Stimulated activated CD8-positive, alpha-beta memory T cell treated with anti-CD3 and anti-CD28 coated beads, Interleukin-4, amount 100 ng/mL, for 48 hours (primary cell): ENCODE measurements at places on chromosomes 12 and 14.

GRCh38 chr14:103196716-103197115 lies 73.5 kb downstream of the TNFAIP2 start:
- DNase-seq: no peak

- DNase-seq: no peak
These were observed 34.9 kb upstream of the COL2A1 start for GRCh38 chr12:48039151-48039550.

DNA sequence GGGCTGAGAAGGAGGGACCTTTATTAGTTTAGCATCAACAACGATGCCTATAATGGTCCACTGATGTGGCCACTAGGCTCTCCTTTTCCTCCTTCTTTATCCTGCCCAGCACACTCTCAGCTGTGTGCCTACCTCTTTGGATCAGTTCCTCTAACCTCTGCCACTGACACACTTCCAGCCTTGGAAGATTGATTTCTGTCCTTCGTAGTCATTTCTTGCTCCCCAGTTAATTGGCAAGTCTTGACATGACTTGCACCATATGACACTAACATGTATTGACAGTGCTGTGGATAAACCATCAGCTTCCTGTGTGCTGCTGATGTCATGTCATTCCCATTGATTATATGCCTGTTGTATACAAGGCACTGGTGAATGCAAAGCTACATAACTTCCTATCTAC lies 90.2 kb upstream of the PLEKHG7 start:
- DNase-seq: no peak

- DNase-seq: no peak
These were observed 33.5 kb upstream of the EVL start for GRCh38 chr14:100031506-100032281.

- no peak for DNase-seq
These were observed 118.0 kb downstream of the KTN1 start for GRCh38 chr14:55698051-55698450.

GRCh38 chr12:69991690-69992288 lies 166.8 kb downstream of the MYRFL start:
- DNase-seq: no peak

GRCh38 chr12:79555028-79555925 lies 135.5 kb downstream of the PAWR start:
- DNase-seq: no peak

DNA sequence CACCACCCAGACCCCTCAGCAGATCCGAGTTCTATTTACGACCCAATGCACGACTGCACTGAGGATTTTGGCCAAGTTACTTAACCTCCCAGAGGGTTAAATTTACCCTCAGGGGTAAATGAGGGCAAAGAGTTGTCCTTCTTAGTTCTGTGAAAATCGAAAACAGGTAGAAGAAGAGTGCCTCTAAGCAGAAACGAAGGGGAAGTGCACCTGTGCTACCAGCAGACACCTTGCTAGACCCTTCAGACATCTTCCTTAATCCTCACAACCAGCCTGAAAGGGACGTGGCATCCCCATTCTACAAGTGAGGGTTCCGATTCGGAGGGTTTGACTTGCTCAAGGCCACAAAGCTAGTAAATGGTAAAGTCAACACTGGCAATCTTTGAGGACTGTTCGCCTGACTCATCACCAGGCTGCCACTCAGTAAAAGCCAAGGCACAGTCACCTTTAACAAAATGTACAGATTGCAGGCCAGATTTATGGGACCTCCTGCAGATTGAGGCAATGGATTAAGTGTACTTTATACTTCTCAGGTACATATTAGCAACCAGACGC lies 1.6 kb downstream of the GSG1 start:
- DNase-seq: peak; percentile 43

DNA sequence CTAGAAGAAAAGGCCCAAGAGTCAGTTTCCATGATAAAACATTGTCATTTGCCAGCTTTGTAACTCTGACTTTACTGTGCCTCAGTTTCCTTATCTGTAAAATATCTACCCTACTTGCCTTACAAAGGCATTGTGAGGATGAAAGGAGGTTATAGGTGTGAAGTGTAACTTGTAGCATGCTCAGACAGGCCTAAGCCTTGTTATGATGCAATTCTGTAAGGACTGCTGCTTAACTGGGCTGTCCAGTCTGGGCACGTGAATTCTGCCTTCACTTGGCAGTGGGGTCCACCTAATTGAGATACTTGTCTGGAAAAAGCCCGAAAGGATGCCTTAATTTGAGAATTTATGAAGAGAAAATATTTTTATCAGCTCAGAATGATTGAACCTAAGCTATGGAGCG lies 114.5 kb upstream of the DYRK2 start:
- DNase-seq: no peak

DNA sequence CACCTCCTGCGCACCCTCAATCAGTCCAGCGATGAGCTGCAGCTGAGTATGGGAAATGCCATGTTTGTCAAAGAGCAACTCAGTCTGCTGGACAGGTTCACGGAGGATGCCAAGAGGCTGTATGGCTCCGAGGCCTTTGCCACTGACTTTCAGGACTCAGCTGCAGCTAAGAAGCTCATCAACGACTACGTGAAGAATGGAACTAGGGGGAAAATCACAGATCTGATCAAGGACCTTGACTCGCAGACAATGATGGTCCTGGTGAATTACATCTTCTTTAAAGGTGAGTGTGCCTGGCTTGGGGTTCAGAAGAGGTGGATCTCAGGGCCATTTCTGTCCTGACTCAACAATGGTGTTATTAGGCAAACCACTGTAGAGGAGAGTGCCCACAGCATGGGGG lies 2.6 kb downstream of the SERPINA3 start:
- DNase-seq: no peak

- no peak for DNase-seq
These were observed 48.4 kb downstream of the CSRP2 start for GRCh38 chr12:76830436-76830835.

- DNase-seq: no peak
These were observed 5.1 kb downstream of the CACNA1C start for GRCh38 chr12:2057795-2058408.

DNA sequence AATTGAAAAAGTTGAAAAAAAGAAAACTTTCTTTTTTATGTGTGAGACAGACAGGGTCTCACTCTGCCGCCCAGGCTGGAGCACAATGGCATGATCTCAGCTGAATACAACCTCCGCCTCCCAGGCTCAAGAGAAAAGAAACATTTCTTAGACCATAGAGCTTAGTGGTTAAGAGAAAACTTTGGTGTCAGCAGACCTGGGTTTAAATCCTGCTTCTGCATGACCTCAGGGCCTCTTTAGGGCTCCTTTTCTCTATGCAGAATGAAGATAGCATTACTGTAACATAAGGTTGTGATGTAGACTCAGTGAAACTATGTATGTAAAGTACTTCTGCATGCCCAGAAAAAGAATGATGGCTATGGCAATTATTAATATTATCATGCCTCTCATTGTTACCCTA lies 104.7 kb upstream of the NUDT4 start:
- no peak for DNase-seq

- DNase-seq: no peak
These were observed 567.9 kb downstream of the MED13L start for GRCh38 chr12:115709540-115710011.

GRCh38 chr14:55347748-55348147 lies 63.9 kb downstream of the ATG14 start:
- DNase-seq: no peak

DNA sequence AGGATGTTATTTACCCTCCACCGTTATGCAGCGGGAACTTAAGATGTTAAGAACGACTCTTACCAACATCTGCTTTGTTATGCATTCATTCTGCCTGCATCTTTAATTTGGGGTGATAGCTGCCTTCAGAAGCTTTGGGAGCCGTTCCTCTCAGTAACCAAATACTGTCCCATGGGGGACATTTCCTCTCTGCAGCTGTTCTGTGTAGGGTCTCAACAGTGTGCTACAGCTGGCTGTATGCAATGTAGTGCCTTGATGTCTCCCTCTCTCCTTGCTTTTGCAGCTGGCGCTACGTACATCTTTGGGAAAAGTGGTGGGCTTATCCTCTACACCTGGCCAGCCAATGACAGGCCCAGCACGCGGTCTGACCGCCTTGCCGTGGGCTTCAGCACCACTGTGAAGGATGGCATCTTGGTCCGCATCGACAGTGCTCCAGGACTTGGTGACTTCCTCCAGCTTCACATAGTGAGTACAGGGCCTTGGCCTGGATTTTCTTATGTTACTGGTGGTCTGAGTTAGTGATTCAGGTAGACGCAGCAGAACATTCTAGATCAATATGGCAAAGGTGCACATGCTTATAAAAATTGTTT lies 744.3 kb downstream of the DIO2 start:
- no peak for DNase-seq
